ENCODE measurements at places on chromosomes 4 and X. TPM values are rescaled to one million over a fixed set of nuclear protein-coding genes. Genes with fewer than 3 reads are reported as not detected.
A peak's percentile ranks its signal among the peaks of the same experiment; 100 is the strongest.

The AFF2 gene
- total RNA-seq: 15.4 TPM

The JAKMIP1 gene
- 0.54 TPM for total RNA-seq

The PGAM4 gene
- total RNA-seq: not detected

The FDCSP gene
- total RNA-seq: not detected

The EIF2S3 gene
- total RNA-seq: 440 TPM

The SUPT20HL1 gene
- total RNA-seq: not detected

DNA sequence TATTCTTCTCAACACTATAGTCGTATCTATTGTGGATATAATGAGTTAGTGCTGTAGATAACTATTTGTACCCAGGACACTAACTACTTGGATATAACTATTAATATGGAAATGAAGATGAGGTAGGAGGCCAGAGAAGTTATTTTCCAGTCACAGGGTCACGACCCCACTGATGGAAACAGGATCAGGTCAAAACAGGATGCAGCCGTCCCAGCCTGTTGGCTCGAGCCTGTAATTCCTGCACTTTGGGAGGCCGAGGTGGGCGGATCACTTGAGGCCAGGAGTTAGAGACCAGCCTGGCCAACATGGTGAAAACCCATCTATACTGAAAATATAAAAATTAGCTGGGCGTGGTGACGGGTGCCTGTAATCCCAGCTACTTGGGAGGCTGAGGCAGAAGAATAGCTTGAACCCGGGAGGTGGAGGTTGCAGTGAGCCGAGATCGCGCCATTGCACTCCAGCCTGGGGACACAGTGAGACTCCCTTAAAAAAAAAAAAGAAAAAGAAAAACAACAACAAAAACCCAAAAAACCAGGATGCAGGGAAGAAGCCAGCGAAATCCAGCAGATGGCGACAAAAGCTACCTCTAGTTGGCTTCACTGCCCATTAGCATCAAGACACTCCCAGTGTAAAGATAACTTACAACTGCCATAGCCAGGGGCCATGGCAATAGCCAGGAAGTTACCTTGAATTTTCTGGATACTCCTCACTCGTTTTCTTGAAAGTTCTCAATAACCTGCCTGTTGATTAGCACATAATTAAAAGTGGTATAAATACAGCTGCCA lies 37.9 kb upstream of the NKAP start:
- H3K27me3 ChIP-seq: peaks cover 36% of the 10 kb centered on the region
- DNase-seq: peak; percentile 26
- no peak overlapping the region for H3K4me3 ChIP-seq
- H3K27ac ChIP-seq: no peak overlapping the region

DNA sequence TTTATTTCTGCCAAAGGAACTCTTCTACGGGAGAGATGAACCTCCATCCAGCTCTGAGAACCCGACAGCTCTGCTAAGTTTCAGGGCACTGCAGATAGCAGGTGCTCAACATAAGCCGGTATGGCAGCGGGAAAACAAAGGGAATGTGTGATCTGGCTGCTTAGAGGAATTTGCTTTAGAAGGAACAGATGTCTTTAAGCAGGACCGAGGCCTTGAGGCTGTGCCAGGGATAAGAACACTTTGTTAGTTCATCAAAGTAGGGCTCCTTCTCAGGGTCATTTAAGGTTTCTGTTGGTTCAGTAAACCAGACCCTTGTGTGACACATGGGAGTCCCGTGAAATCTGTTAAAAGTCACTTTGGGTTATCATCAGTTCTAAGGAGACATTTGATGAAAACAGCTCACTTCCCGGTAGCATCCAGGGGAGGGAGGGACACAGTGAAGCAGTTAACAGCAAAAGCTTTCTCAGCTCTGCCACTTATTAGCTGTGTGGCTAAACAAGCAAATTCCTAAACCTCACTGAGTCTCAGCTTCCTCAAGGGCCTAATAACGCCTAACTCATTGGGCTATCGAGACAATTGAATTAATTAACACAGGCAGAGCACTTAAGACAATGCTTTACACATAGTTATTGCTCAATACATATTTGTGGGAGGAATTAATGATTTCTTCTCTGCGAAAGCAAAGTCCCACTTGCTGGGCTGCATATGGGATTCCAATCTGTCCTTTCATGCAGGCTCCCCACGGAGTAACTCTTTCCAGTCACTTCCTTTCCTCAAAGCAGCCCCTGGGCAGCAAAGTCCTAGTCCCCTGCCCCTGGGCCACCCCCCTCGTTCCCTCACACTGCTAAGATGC lies 2.9 kb upstream of the FTSJ1 start:
- peaks cover 21% of the 10 kb centered on the region for H3K27me3 ChIP-seq
- peak overlapping the region; percentile 24 for H3K27ac ChIP-seq
- H3K4me1 ChIP-seq: peaks cover 37% of the 10 kb centered on the region
- H3K36me3 ChIP-seq: peaks cover 6% of the 10 kb centered on the region
- H3K4me3 ChIP-seq: peak overlapping the region; percentile 80

DNA sequence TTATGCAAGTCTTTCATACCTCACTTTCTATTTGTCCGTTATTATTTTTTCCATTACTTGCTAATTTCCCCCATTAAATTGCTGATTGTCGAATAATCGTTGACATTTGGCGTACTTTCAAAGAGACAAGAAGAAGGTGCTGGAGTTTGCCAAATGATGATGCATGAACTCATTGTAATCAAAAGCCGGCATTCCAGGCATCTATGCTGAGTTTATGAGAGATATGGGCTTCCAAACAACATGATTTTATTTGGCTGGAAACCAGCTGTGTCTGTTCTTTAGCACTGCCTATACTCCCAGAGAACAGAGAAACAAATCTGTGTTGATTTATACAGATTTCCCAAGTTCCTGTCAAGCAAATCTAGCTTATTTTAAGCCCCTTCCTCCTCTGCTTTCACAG lies 80.8 kb upstream of the RPS6KA3 start:
- peaks cover 8% of the 10 kb centered on the region for H3K4me1 ChIP-seq
- DNase-seq: no peak
- no peak overlapping the region for H3K4me3 ChIP-seq
- no peaks in the 10 kb centered on the region for H3K27me3 ChIP-seq
- no peak overlapping the region for H3K27ac ChIP-seq

DNA sequence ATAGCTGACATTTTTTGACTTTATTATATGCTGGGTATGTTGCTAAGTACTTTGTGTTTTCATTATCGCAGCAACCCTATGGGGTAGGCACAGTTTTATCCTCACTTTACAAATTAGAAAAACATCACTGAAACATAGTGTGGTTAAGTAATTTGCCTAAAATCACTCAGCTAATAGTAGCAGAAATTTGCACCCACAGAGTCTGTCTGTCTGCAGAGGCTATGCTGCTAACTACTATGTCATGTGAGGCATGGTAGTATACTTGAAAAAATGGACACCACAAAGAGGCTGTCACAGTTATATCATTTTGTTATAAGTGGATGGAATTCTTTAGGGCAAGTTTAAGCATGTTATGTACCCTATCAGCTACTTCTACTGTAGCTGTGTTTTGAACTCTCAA lies 69.0 kb downstream of the STAG2 start:
- H3K27ac ChIP-seq: no peak overlapping the region
- H3K4me1 ChIP-seq: no peaks in the 10 kb centered on the region
- H3K36me3 ChIP-seq: peaks cover 3% of the 10 kb centered on the region
- H3K4me3 ChIP-seq: no peak overlapping the region
- no peak for DNase-seq

DNA sequence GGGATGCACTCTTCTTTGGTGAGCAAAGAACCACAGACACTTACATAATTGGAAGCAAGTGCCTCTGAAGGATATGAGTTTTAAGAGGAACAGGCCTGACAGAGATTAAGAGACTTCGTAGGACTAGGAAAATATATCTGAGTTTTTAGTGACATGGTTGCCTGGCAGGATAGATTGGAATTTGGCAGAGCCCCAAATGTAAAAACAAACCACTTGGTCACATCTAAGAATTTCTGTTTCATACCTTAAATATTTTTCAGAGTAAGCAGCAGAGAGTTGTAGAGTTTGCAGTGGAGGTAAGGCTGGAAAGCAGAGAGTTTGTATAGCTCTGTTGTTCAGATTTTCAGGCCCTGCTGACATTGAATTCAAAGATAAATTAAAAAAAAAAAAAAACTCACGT lies 150.1 kb upstream of the MAGEB2 start:
- DNase-seq: no peak
- H3K36me3 ChIP-seq: peaks cover 3% of the 10 kb centered on the region
- H3K27ac ChIP-seq: no peak overlapping the region

DNA sequence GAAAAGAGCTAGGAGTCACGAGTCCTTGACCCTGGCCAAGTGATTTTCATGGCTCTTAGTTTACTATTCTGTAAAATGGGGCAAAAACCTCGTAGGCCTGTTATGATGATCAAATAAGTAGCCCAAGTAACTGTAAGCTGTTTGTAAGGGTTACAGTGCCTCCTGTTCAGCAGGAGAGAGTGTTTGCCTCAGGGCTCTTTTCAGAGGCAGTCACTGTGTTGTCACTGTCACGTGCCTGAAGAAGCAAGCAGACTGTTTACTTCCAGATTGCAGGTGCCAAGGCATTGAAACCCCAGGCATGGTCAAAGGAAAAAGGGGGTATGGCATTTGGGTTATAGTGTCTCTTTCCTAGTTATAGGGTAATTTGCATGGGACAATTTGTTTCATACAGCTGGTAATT lies 4.5 kb downstream of the RAB39B start:
- H3K36me3 ChIP-seq: peaks cover 4% of the 10 kb centered on the region
- peaks cover 15% of the 10 kb centered on the region for H3K4me1 ChIP-seq
- H3K4me3 ChIP-seq: no peak overlapping the region
- H3K27me3 ChIP-seq: no peaks in the 10 kb centered on the region

- H3K4me3 ChIP-seq: peak overlapping the region; percentile 89
- H3K27me3 ChIP-seq: peaks cover 59% of the 10 kb centered on the region
- peaks cover 69% of the 10 kb centered on the region for H3K4me1 ChIP-seq
- H3K36me3 ChIP-seq: no peaks in the 10 kb centered on the region
- peak; percentile 4 for DNase-seq
- H3K27ac ChIP-seq: no peak overlapping the region
These were observed 3.3 kb downstream of the PCDH10 start for GRCh38 chr4:133152330-133152821.

DNA sequence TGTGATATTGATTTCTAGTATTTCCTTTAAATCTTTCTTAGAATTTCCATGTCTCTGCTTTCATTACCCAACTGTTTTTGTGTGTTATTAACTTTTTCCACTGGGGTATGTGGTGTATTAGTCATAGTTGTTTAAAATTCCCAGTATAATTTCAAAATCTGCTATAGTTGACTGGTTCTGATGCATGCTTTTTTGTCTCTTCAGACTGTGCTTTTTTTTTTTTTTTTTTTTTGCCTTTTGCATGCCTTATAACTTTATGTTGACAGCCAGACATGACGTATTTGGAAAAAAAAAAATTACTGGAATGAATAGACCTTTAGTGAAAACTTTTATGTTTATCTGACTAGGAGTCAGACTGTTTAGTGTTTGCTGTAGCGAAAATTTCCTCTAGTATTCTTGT lies 580.4 kb downstream of the ANKRD50 start:
- H3K4me1 ChIP-seq: no peaks in the 10 kb centered on the region
- no peak overlapping the region for H3K4me3 ChIP-seq
- no peaks in the 10 kb centered on the region for H3K27me3 ChIP-seq
- H3K36me3 ChIP-seq: peaks cover 15% of the 10 kb centered on the region
- H3K27ac ChIP-seq: no peak overlapping the region
- DNase-seq: no peak

DNA sequence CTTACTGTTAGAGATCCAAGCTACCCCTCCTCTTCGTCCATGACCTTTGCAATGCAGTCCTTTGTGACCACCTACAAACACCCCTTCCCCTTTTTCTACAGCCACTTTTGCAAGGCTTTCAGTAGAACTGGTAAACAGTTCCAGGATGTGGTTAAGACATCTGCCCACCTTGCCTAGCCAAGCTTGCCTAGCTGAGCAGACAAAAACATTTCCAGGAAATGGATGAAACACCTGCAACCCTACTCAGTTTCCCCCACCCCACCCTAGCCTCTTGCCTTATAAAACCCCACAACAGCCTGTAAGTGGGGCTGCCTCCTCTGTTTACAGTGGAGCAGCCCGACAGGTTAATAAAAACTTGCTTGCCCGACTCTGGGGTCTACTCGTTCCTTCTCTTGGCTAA lies 133.8 kb downstream of the ZC4H2 start:
- no peak overlapping the region for H3K27ac ChIP-seq
- no peaks in the 10 kb centered on the region for H3K4me1 ChIP-seq
- DNase-seq: no peak
- H3K36me3 ChIP-seq: no peaks in the 10 kb centered on the region
- H3K27me3 ChIP-seq: no peaks in the 10 kb centered on the region
- H3K4me3 ChIP-seq: no peak overlapping the region

GRCh38 chrX:136674270-136674985 lies 26.5 kb downstream of the CD40LG start:
- H3K4me1 ChIP-seq: no peaks in the 10 kb centered on the region
- H3K4me3 ChIP-seq: no peak overlapping the region
- no peak overlapping the region for H3K27ac ChIP-seq
- no peaks in the 10 kb centered on the region for H3K27me3 ChIP-seq
- no peak for DNase-seq

DNA sequence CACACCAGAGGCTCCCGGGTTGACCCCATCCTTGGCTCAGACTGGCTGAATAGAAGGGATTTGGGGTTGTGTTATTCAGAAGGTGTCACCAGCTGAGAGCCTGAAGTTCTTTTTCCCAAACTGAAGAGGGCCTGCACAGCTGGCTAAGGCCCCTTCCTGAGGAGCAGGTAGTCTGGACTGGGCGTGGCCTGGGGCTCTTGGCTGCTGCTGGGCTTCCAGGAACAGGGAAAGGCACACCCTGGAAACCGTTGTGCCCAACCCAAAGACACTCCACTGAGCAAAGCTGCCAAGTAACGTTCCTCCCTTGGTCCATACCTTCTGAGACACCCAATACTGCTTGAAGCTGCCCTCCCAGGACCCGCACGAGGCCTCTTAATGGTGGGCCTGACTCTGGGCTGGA lies 8.3 kb upstream of the CXCR3 start:
- H3K4me1 ChIP-seq: peaks cover 8% of the 10 kb centered on the region
- H3K36me3 ChIP-seq: no peaks in the 10 kb centered on the region
- no peak for DNase-seq
- H3K27me3 ChIP-seq: no peaks in the 10 kb centered on the region
- no peak overlapping the region for H3K4me3 ChIP-seq

Data from neural crest cell (in vitro differentiated cells).